A549 (cell line): ENCODE measurements at places on chromosomes 11 and 22.

GRCh38 chr11:12827369-12827768, 153.1 kb downstream of the TEAD1 start:
- no peak for DNase-seq

- no peak for DNase-seq
Measured at GRCh38 chr11:34387653-34388052, 29.8 kb upstream of the ABTB2 start.

DNA sequence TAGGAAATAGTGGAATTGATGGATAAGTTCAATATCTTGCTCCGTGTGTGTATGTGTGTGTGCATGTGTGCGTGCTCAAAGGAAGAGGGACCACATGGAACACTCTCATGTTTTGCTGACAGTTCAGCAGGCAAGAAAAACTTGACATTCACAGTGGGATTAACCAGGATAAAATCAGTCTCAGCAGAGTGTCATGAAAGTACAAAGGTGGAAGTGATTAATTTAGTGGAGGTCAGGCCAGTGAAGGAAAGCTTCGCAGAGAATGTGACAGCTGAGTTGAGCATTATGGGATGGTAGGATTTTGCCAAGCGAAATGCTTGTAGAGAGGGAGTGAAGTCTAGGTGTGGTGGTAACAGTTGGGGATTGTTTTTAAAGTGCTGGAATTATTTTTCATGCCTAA, 15.7 kb upstream of the FBXO3 start:
- no peak for DNase-seq

DNA sequence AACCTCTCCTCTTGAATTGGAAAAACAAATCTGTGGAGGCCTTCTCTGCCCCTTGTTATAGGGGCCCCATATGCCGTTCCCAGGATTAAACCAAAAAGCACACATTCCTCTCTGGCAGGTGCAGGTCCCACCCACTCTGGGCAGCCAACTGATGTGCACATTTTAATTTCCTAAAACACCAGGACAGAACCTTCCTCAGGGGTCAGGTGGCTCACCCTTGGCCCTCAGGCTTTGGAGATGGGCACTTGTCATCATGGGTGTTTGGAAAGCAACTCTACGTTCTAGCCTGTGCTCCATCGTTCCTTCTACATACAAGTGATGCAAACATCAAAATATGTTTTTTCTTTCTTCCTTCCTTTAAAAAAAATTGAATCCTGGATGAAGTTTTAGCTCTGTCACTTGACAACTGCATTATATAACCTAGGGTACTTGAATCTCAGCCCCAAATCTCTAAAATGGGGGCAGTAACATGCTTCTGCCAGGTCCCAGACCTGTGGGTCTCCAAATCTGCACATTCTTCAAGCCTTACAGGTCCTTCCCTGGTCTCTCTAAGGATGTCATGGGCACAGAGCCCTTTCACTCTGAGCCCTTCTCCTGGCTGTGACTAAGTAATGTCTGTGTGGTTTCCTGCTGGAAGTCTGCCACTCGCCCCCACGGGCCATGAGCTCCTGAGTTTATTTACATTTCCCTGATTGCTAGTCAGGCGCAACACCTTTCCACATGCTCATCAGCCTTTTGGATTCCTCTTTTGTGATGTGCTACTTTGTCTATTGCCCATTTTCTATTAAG, 43.8 kb downstream of the KCNQ1OT1 start:
- no peak for DNase-seq

GRCh38 chr11:134390706-134391569, 21.1 kb downstream of the B3GAT1 start:
- DNase-seq: no peak

DNA sequence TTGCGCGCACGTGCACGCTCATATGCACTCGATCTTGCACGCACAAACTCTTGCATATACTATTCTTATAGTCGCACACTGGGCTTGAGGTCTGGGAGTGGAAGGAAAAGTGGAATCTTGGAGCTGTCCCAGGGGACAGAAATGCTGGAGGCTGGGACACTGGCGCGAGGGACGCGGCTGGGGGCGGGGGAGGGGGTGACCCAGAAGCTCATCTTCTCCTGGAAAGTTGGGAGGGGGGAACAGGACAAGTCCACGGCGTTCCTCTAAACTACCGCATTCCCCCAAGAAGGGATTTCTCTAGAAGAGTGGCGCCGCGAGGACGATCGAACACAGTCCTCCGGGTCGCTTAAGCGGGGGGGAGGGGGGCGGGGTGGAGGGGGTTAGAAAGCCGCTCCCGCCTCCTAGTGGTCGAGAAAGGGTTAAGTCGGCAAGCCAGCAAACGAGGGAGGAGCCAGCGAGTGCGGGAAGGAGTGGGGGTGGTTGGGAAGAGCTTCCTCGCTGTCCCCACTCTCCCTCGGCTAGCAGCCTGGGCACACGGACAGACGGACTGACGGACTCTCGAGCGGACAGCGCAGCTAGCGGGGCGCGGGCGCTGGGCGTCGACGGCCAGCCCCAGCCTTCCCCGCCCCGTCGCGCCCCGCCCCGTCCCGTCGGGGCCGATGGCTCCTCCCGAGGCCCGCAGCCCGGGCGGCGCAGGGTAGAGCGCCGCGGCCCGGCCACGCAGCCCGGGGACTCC, at the start of gene RTN4RL2:
Gene RTN4RL2, plus strand, starts transcription at position 507 of the 736 bp plus-strand sequence. CDS start 338 bp downstream, outside the sequence.
- DNase-seq: peak; percentile 78

DNA sequence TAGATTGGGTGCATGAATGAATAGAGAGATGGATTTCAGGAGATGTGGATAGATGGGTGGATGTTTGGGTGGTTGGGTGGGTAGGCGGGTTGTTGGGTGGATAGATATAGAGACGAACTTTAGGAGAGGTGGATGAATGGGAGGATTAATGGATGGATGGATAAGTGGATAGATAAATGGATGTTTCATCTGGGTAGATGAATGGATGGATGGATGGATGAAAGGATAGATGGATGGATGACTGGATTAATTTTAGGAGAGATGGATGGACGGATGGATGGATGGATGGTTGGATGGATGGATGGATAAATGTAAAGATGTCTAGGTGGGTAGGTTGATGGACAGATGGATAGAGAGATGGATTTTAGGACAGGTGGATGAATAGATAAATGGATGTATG, 511.3 kb downstream of the MIAT start:
- DNase-seq: no peak

- peak; percentile 26 for DNase-seq
Measured at GRCh38 chr11:2778630-2779498, 79.1 kb upstream of the KCNQ1OT1 start.

DNA sequence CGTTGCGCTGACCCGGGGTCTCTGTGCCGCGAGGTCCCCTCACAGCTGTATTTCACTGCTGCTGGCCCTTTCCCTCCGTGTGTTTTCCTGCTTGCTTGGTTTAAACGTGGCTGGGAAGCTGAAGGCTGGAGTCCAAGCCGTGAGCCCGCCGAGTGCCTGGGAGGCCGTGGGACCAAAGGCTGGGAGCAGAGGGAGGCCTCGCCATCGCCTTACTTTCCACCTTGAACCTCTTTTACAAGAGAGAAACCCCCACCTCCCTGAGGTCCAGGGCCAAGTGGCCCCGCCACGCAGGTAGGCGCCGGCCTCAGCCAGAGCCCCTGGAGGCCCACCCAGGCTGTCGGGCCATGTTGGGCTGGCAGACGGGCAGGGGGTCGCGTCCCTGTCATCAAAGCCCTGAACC, 411.6 kb downstream of the TBC1D22A start:
- DNase-seq: no peak

- peak; percentile 13 for DNase-seq
Measured at GRCh38 chr11:124799348-124800225, 619 bp downstream of the MSANTD2 start.

DNA sequence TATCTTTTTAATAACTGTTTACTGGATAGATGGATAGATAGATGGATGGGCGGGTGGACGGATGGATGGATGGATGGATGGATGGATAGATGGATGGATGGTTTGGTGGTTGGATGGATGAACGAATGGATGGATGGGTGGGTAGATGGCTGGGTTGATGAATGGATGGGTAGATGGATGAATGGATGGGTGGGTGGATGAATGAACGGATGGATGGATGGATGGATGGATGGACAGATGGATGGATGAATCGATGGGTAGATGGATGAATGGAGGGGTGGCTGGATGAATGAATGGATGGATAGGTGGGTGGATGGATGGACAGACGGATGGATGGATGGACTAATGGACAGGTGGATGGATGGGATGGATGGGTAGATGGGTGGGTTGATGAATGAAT, 13.8 kb upstream of the SLC22A12 start:
- DNase-seq: no peak

DNA sequence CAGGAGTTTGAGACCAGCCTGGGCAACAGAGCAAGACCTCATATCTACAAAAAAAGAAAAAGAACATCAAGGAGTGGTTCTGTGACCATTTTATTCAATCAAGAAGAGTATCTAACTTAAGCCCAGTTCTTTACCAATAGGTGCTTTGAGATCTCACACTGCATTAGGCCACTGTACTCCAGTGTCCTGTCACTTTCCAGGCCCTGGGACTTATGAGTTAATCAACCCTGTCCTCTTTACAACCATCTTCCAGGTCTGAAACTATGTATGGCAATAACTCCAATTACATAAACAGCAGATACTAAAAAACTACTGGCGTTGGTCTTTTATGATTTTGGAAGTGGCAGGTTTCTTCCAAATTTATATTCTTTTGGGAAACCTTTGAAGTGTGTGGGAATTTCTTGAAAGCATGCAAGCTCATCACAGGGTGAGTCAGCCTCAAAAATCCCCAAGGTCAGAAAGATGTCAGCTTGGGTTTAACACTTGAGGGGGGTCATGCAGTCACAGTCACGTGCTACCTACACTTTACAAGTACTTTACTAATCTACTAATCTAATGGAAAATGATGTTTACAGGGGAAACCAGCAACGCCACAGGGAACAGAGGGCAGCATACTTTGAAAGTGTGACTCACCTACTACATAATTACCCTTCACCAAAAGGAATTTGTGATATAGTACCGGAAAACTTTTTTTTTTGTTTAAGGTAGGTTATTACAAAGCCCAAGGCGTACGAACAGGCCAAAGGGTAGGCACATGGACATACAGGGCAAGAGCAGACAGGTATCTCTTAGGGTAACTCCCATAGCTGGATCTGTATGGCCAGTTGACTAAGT, 15.6 kb downstream of the PISD start:
- DNase-seq: peak; percentile 59

- no peak for DNase-seq
Measured at GRCh38 chr11:63619967-63620366, 5.7 kb upstream of the PLAAT3 start.

DNA sequence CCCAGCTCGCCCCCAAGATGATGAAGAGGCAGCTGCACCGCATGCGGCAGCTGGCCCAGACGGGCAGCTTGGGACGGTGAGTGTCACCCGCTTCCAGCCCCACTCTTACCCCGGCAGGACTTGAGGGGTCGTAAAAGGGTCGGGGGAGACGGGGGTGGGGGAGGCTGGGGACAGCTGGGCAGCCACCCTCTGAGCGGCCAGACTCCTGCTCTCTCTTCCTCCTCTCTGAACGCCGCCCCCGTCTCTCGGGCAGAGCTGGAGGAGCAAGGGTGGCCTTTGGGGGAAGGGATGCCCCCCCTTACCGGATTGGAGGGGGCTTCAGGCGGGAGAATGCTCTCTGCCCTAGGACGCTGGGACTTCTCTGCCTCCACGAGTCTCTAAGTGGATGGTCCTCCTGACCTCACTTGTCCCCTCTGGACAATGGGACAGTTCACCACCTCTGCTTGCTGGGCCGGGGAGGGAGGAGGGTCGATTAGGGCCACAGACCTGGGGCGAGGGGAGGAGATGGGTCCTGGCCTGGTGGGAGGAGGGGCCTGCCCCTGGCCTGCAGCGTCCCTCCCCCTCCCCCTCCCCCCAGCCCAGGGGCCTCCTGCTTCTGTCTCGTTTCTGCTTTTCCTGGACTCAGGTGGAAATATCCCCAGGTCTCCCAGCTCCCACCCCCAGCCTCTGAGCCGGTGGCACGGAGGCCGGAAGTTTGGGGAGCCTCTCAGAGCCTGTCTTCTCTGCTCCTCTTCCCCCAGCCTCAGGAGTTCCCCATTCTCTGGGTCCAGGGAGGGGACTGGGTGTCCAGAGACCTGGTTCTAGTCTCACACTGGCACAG, 512 bp downstream of the SH3BP1 start:
- DNase-seq: no peak

- no peak for DNase-seq
Measured at GRCh38 chr11:12824281-12825041, 150.2 kb downstream of the TEAD1 start.

- peak; percentile 81 for DNase-seq
Measured at GRCh38 chr11:561148-562003, 606 bp downstream of the RASSF7 start.

DNA sequence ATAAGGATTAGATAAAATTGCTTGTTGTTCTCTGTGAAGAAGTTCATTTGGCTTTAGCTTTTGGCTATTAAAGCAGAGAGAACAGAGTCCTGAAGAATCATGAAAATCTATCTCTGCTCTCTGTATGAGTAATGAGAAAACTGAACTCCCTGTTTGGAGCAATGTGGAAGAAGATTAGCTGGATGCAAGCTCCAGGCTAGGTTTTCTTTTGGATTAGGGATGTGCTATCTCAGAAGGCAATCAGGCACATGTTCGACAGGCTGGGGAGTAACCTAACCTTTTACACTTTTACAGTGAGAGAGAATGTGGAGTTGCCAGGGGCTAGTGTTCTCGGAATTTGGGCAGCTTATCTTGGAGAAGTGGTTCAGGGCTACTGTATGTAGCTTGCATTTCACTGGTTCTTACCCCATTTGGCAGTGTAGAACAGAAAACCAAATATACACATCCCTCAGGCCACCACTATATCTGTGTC, 8.5 kb upstream of the SLN start:
- DNase-seq: no peak

DNA sequence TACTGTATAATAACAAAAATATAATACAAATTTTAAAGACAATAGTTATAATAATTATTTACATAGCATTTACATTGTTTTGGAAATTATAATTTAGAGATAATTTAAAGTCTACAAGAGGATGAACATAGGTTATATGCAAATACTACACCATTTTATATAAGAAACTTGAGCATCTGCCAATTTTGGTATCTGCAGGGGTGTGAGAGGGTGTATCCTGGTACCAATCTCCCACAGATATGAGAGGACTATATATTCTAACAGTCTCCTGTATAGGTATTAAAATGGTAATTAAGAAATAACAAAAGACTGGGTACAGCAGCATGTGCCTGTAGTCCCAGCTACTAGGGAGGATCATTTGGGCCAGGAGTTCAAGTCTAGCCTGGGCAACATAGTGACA, 134.4 kb downstream of the APOL5 start:
- DNase-seq: no peak

- no peak for DNase-seq
Measured at GRCh38 chr22:25007444-25008106, 55.1 kb downstream of the KIAA1671 start.

DNA sequence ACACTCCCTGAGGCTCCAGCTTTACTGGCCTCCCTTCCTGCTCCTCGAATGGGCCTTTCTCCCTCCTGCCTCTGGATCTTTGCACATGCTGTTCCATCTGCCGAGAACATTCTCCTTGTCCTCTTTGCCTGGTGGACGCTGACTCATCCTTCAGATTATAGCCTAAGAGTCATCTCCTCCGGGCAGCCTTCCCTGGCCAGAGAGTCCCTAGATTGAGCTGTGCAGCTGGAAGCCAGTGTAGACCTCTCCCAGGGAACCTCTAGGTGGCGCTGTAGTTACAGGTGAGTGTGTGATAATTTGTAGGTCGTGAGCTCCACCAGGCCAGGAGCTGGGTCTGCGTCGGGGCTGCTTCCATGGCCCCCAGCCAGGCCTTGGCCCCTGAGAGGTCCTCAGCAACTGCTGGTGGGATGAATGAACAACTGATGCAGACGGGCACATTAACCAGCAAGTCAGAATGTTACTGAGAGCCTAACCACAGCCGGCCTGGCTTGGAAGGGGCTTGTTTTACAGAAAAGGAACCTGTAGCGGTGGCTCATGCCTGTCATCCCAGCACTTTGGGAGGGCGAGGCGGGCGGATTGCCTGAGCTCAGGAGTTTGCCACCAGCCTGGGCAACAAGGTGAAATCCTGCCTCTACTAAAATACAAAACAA, 8.7 kb downstream of the PNPLA5 start:
- DNase-seq: peak; percentile 77
